ENCODE measurements at places on chromosomes 5 and 9.

- DNase-seq = no peak
These were observed 108.7 kb downstream of the JAKMIP2 start for GRCh38 chr5:147673791-147674190.

- no peak for DNase-seq
These were observed 29.3 kb downstream of the CARTPT start for GRCh38 chr5:71748360-71748759.

DNA sequence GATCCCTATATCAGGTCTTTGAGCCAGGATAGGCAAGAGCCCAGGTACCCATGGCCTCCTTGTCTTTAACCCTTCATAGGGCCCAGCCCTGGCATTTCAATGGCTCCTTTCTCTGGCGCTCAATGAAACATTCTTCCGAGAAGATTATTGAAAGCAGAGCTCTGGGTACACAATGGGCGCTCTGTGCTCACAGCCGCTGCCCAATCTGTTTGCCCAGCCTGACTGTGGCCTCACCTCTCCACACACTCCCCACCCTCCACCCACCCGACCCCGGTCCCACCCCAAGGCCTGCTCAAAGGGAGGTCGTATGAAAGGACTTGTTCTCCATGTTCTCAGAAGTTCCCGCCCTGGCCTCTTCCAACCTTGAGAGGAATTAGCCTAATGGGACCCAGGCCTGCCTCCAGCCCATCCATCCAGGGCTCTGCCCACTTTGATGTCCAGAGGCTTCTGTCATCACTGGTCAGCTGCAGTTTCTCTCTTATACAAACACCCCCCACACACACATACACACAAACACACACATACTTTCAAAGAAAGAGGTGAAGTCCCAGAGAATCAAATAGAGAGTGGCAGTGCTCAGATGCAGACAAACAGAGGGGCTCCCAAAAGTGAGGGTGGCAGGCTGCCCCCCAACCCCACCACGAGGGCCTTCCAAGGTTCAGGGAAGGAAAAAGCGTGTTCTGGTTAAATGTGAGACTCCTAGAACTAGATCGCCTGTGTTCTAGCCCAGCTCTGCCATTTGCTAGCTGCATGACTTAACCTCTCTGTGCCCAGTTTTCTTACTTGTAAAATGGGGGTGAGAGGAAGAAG, 5.1 kb upstream of the ARSI start:
- no peak for DNase-seq

DNA sequence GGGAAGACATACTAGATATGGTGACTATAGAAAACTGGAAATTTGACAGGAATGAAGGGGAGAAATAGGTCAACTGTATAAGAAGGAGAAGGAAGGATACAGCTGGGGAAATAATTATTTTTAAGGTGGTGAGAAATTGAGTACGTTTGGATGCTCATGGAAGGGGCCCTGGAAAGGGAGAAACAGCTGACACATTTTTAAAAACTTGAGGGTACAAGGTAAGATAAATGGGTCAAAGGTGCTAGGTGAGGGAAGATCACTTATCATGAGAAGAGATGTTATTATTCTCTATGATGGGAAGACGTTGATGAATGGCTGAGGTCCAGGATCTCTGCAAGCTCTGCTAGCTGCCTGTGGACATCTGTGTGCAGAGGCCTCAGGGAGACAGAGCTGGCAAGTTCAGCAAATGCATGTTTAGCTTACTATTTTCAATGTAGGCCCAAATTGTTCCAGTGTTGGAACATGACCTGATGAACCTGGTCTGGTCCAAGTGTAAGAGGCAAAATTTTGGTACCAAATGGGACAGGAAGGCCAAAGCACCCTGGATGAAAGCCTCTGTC, 181.7 kb downstream of the MTRR start:
- no peak for DNase-seq

GRCh38 chr9:8019636-8020035, 220.1 kb upstream of the DMAC1 start:
- no peak for DNase-seq

GRCh38 chr9:26013199-26013598, 335.0 kb upstream of the TUSC1 start:
- DNase-seq = no peak

DNA sequence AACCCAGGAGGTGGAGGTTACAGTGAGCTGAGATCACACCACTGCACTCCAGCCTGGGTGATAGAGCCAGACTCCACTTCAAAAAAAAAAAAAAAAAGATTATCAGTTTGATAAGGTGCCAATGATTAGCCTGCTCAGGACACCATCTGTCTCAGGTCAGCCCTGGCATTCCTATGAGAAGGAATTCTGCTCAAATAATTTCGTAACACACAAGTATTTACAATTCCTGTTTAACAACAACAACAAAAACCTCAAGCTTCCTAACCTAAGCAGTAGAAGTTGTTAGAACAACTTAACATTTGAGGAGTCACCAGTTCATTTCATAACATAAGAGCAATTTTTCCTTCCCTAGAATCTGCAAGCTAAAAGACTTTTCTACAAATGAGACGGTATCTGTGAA, 85.0 kb downstream of the LHFPL2 start:
- DNase-seq = no peak

GRCh38 chr5:77635917-77636640, 2.4 kb downstream of the OTP start:
- no peak for DNase-seq

DNA sequence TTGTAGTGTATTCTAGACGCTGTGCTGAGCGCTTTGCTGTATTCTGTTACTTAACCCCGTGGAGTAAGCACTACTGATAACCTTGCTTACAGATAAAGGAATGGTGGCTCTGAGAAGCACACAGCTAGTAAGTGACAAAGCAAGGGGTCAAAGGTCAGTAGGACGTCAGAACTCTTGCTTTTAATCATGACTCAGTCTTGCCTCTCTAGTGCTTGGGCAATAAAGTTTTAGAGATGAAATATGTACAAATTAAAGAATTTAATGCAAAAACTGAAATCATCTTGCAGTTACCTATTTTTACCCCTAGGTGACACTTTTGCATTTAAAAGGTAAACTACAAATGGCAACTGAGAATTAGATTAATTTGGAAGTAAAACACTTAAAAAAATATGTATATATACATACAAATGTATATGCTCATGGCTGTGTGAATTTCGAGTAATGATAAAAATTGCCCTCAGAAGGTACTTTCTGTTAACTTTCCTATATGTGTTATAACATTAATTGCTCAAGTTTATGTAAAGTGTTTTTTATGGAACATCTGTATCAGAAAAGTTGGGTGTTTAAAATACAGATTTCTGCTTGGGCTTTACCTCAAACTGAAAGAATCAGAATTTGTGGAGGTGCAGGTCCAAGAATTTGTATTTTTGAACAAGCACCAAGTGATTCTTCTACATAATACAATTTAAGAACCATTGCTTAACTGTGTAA, 175.1 kb upstream of the DAB2 start:
- no peak for DNase-seq

- no peak for DNase-seq
These were observed 101.4 kb upstream of the STC2 start for GRCh38 chr5:173429489-173430150.

DNA sequence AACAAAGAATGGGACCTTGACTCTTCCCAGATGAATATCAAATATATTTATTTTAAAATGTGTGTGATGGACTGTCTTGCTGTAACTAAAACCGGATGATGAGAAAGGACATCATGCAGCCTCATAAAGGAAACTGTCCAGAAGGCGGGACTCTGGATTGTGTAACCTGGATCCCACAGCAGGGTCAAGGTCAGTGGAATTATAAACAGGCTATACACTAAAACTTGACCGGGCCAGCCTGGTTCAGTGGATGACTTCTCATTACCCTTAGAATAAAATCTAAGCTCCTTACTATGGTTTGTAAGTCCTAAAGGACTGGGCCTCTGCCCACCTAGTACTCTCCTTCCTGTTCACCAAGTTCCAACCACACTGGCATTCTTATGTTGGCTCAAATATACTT, 280.3 kb downstream of the ELAVL2 start:
- no peak for DNase-seq

- DNase-seq = no peak
These were observed 17.7 kb upstream of the ANXA1 start for GRCh38 chr9:73133921-73134407.

- DNase-seq = no peak
These were observed 273.9 kb downstream of the NPR3 start for GRCh38 chr5:32984851-32985610.

- DNase-seq = no peak
These were observed 172.8 kb downstream of the ENTREP1 start for GRCh38 chr9:69497816-69498215.

GRCh38 chr9:35229066-35229778, 67.4 kb downstream of the UNC13B start:
- no peak for DNase-seq

DNA sequence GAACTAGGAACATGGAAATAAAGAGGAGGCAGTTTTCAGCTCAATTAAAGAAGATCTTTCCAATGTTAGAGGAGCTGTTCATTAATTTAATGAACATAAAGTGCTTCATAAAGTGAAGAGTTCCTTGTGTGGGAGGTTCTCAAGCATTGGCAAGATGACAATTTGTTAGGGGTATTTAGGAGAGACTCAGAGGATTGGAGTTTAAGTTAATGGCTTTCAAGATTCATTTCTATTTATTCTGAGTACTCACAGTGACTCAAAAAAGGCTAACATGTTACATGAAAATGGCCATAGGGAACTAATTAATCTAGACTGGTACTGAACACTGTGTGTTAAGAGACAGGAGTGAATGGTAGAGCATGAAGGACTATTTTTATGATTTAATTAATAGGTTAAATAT, 55.4 kb upstream of the CDH12 start:
- DNase-seq = no peak

GRCh38 chr9:120919843-120920805, 6.5 kb downstream of the TRAF1 start:
- no peak for DNase-seq

- DNase-seq = no peak
These were observed 9.4 kb upstream of the CD74 start for GRCh38 chr5:150422075-150422474.

DNA sequence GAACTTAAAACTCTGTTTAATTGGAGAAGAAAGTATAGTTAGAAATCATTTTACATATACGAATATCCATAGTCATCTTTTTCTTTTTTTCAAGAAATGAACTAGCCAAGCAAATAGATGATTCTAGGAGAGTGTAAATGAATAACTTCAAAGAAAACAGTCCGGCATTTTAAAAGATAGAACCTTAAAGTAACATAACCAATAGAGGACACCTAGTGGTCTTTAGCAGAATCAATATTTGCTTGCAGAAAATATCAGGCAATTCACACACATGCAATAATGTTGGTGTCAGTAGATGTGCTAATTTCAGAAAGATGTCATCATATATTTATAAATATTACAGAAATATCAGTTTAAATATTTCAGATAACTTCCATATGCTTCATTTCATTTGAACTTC, 57.1 kb downstream of the HCN1 start:
- DNase-seq = no peak

GRCh38 chr5:100676817-100677631, 141.8 kb downstream of the FAM174A start:
- no peak for DNase-seq

- peak; percentile 72 for DNase-seq
These were observed 77.9 kb downstream of the AK8 start for GRCh38 chr9:132800038-132800648.

GRCh38 chr5:73491155-73491554, 7.1 kb upstream of the BTF3 start:
- DNase-seq = no peak

- no peak for DNase-seq
These were observed 96.8 kb downstream of the PHF2 start for GRCh38 chr9:93673021-93673838.

DNA sequence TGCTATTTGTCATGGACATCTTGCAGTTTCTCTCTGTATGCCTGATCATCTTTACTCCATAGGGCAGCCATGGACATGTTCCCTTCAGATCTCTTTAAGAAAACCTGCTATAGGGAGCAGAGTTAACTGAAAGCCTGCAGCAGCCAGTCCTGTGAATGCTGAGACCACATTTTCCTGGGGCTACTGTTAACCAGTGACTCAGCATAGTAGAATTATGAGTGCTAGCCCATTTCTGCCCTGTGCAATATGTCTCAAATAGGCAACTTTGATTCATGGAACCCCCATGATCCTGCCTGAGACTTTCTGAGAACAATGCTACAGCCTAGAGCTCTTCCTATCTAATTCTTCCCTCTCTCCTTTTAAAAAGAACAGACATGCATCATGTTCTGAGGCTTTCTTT, 624.2 kb downstream of the CHSY3 start:
- no peak for DNase-seq

DNA sequence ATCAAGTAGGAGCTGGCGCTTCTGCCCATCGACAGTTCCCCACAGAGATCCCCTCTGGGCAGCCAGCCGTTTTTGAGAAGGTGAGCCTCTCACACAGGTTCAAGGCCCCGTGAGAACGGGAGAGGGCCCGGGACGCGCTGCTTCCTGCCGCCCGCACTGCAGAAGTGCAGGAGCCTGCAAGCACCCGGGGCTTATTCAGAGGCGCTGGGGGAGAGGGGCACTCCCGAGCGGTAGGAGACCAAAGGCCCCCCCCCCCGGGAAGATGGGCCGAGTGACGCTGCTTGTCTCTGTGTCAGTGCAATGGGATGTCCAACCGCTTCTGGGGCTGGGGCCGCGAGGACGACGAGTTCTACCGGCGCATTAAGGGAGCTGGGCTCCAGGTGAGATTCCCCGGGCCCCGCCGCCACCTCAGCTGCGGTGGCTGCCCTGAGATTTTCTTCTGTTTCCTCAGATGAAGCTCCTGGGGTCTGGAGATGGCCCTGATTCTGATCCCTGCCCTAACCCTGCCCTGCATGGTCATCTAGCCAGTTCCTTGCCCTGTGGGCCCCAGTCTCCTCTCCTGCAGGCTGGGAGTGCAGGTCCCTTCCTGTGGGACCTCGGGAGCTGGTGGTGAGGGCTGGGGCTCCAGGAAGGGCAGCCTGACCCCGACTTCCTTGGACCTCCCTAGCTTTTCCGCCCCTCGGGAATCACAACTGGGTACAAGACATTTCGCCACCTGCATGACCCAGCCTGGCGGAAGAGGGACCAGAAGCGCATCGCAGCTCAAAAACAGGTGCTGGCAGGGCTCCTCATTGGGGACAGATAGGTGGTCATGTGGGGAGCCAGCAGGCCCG, 8.5 kb downstream of the B4GALT7 start:
- no peak for DNase-seq
